ENCODE measurements at places on chromosomes 16 and 17.
A peak's percentile ranks its signal among the peaks of the same experiment; 100 is the strongest.

DNA sequence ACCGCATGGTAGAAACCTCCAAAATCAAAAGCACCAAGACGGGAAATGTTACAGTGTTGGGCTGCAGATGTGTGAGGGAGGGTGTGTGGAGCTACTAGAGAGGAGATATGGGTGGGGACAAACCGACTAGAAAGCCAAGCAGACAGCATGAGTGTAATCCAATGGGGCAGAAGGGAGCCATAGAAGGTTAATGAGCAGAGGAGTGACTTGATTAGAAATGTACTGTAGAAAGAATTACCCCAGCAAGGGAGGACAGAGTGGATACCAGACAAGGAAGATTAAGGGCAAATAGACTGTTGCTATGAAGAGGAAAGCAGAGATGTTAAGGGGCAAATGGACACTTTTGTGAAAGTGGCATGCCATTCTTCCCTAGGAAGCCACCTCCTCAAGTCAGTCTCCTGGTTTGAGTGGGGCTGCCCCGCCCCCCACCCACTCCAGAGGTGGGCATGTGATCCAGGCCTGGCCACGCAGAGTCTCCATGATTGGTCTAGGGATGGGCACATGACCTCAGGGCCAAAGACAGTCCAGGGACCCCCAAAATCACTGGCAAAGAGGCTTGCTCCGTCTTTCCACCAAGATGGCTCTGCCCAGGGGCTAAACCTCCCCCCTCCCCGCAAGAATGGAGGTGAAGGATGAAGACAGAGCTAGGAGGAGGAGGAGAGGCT lies 4.3 kb downstream of the COTL1 start:
- DNase-seq: no peak

GRCh38 chr17:73286863-73287296 lies 24.9 kb downstream of the CDC42EP4 start:
- peak; percentile 41 for DNase-seq

DNA sequence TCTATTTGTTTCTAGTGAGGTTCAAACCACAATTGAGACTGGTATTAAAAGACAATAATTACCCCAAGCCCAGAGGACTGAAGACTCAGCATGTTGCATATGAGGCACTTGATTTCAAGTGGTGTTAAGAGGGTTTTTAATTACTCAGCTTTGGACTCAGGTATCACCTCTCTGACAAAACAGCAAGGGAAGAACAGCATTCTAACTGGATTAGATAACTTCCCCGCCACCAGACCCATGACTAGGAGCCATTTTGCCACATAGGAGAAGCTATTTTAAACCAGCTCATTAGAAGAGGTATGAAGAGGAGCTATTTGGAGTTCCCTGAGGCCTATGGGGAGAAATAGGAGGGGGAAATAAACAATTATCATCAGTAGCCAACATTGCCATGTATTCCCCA lies 226.1 kb upstream of the TOX3 start:
- DNase-seq: no peak

GRCh38 chr16:58378401-58378800 lies 13.9 kb upstream of the GINS3 start:
- no peak for DNase-seq

GRCh38 chr17:82881900-82882714 lies 42.3 kb upstream of the ZNF750 start:
- no peak for DNase-seq

DNA sequence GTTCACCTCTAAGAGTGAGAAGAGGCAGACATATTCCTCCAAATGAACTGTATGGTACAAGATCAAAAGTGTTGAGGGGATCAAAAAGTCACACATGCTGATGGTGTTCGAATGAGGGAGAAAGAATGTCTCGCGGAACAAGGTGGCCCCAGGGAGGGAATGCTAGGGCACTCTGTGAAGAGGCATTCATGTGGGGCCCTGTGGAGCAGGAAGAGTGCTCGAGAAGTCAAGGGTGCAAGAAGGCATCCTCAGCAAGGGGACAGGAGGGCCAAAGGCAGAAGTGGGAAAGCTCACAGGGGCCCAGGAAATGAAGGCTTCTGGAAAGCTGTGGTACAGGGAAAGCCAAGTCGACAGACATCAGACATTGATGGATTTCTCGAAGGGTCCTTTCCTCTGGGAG lies 6.1 kb upstream of the MYH3 start:
- no peak for DNase-seq

GRCh38 chr17:50208611-50209061 lies 7.2 kb upstream of the COL1A1 start:
- DNase-seq: no peak

- no peak for DNase-seq
These were observed 930.9 kb upstream of the CDH8 start for GRCh38 chr16:62967163-62967562.

- DNase-seq: no peak
These were observed 79.6 kb downstream of the BRIP1 start for GRCh38 chr17:61783556-61784304.

- DNase-seq: peak; percentile 28
These were observed 195.5 kb downstream of the COPRS start for GRCh38 chr17:31663576-31663975.

- DNase-seq: no peak
These were observed 391.6 kb downstream of the PMP22 start for GRCh38 chr17:14873540-14873939.

GRCh38 chr16:66696669-66697630 lies at the start of gene CMTM4:
CMTM4 (minus strand) TSS chr16:66696743; CDS start chr16:66696525, 218 bp downstream.
- DNase-seq: peak; percentile 80

DNA sequence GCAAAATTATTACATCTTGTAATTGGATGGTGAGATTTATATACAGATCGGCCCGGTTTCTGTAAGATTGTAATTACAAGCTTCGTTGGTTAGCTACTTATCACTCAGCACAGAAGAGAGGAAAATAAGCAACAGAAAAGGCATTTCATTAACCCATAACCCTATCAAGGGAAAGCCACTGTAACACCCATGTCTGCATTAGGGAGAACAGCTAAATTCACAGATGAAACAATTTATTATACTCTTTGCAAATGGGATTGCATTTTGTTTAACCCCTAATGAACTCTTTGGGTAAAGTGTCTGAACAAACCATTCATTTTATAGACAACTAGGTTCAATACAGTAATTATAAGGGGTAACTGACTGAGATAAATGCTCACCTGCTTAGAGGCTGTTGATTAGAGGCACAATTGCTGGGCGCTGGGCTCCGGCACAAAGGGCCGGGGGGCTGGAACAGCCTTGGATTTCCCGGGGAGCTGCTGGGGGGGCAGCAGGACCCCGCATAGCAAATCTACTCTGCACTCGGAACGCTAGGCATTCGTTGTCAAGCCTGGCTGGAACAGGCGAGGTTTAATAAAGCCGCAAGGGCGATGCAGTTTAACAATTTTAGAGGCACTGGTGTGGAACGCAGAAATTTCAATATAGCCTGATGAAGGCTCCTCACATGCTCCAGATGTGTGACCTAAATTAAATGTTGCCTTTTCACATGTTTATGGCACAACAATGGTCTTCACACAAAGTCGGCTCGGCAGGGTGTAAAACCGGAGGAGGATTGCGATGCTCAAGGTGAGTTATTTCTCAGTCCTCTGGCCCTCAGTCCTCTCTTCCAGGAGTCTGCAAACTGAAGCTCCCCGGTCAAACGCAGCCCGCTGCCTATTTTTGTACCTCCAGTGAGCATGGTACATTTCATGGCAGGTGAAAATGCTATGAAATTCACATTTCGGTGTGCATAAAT lies 134.0 kb upstream of the IRX6 start:
- no peak for DNase-seq

DNA sequence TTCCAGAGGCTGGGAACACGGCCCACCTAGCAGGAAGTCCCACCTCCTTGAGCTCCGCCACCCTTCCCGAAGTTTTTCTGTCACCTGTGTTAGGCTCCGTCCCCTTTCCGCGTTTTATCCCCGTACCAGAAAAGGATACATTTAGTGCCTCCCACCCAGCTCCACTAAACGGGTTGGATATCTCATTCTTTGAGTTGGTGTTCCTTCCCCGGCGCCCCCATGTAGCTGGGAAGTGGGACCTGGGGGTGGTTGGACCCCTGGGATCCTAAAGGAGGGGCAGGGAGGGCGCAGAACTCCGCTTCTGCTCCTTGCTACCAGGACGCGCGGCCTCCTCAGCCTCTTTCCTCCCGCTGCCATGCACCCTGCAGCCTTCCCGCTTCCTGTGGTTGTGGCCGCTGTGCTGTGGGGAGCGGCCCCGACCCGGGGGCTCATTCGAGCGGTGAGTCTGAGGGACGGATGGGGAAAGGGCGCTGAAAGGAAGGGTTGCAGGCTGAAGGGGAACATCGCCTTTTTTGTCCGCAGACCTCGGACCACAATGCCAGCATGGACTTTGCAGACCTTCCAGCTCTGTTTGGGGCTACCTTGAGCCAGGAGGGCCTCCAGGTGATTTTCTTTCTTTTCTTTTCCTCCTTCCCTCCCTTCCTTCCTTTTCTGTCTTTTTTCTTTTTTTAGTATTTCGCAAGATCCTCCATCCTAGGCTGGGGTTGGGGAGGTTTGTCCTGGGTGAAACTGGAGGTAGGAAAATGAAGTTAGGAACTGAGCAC lies 669 bp downstream of the RNF167 start:
- DNase-seq: no peak

- no peak for DNase-seq
These were observed 1.3 kb upstream of the PDK2 start for GRCh38 chr17:50093807-50094206.

DNA sequence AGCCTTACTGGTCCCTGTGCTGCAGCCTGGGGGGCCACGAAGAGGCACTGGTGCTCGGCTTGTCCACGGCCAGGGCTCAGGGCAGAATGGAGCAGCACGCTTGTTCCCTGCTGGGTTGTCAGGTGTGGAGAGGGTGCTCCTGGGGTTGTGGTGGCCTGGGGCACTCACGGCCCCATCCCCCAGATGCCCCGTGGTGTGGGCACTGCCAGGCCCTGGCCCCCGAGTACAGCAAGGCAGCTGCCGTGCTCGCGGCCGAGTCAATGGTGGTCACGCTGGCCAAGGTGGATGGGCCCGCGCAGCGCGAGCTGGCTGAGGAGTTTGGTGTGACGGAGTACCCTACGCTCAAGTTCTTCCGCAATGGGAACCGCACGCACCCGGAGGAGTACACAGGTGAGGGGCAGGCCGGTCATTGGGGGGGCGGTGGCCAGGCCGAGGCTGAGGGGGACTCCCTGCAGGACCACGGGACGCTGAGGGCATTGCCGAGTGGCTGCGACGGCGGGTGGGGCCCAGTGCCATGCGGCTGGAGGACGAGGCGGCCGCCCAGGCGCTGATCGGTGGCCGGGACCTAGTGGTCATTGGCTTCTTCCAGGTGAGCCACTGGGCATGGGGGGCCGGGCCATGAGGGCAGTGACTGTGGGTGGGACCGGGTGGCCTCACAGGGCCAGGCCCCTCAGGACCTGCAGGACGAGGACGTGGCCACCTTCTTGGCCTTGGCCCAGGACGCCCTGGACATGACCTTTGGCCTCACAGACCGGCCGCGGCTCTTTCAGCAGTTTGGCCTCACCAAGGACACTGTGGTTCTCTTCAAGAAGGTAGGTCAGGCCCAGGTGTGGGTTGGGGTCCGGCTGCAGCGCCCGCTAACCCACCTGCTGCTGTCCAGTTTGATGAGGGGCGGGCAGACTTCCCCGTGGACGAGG lies 1.5 kb downstream of the PDIA2 start:
- DNase-seq: no peak

GRCh38 chr16:12971241-12971640 lies 69.8 kb downstream of the SHISA9 start:
- no peak for DNase-seq

DNA sequence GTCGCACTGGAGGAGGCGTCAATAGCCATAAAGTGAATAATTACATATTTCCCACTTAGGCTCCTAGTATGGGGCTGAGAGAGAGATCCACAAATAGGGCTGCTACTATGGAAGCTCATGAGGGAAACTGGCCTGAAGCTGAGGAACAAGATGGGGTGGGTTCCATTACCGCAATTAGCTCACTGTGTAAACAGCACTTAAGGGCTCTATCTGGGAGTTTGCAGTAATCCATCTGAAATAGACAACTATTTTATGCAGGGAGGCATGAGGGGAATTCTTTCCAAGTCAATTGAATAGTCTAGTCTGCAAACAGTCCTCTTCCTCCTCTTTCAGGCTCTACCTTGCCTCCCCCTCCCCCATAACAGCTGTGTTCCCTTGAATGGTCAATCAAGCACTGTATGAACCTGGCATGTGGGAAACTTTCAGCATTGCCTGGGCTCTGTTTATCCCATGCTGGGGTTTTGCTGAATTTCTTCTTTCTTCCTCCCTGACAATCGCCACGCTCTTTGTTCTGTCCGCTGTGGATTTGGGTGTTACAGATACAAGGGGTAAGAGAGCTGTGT lies 56.1 kb upstream of the MAF start:
- DNase-seq: no peak

- DNase-seq: no peak
These were observed 17.0 kb downstream of the ABCC3 start for GRCh38 chr17:50651661-50652060.

GRCh38 chr17:17206913-17207335 lies 791 bp upstream of the PLD6 start:
- no peak for DNase-seq

DNA sequence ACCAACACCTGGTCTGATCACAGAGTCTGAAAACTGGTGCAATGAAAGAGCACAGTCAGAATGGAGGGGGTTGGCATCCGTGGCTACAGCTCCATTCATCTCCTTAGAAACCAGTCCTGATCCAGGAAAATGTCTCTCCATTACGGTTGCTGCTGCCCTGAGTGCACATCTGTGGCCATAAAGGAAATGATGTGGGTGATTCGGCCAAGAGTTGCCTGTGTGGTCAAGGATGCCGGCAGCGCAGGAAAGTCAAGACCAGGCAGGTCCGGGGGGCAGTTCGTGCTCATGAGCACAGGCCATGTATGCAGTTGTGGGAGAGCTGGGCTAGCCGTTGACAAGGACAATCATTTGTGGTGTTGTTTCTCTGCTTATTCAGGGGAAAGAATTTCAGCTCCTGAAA lies 5.9 kb downstream of the XAF1 start:
- no peak for DNase-seq

DNA sequence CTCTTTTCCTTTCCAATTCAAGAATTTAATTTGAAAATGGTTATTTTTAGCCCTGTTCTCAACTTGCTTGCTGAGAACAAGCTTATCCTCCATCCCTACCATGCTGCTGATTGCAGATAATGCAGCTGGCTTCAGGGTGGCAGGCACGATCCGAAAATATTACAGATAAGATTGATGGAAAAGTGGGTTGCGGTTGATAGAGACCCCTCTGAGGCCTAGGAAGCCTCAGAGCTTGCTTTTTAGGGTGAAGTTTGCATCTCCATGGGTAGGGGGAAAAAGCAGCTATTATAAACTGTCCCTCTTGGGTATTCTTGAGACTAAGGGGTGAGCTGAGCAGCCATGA lies 116.5 kb upstream of the GOT2 start:
- DNase-seq: no peak

- DNase-seq: no peak
These were observed 77.6 kb downstream of the CCDC182 start for GRCh38 chr17:57667461-57667923.

- DNase-seq: peak; percentile 89
These were observed 8.7 kb upstream of the SYNGR2 start for GRCh38 chr17:78159575-78160158.

DNA sequence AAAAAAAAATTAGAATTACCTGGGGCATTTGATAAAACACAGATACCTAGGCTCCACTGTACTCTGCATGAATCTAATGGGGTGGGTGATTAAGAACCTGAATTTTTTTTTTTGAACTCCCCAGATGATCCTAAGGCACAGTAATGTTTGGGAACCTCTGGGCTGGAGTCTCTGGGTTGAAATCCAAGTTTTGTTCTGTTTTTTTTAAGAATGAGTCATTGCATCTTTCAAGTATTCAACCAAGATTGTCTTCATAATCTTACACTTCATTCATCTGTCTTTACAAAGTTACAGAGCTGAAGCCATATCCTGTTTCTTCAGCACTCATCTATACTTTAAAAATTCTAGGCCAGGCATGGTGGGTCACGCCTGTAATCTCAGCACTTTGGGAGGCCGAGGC lies 52.6 kb downstream of the PIGL start:
- DNase-seq: peak; percentile 87

GRCh38 chr17:66351033-66351432 lies 48.6 kb downstream of the PRKCA start:
- DNase-seq: no peak

Measured in IMR-90 (cell line).